DND-41 (cell line): ENCODE measurements at places on chromosomes 13 and 19.

DNA sequence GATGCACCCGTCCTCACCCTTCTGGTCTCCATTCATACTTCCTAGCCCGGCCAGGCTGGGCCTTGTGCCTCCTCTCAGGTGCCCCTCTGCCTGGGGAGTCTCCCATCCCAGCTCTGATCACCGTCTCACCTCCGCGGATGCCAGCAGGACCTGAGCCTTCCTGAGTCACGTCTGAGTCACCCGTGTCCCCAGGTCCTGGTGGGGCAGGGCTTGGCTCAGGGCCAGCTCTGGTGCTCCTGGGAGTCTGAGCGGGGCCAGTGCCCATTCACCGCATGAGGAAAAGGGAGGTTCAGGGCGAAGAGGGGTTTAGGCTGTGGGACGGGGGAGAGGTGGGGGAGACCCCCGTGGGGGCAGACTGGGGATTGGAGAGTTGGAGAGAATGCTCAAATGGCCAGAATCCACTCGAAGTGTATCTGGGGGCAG is 593 bp downstream of the ATP8B3 start:
- peak; percentile 34 for DNase-seq

DNA sequence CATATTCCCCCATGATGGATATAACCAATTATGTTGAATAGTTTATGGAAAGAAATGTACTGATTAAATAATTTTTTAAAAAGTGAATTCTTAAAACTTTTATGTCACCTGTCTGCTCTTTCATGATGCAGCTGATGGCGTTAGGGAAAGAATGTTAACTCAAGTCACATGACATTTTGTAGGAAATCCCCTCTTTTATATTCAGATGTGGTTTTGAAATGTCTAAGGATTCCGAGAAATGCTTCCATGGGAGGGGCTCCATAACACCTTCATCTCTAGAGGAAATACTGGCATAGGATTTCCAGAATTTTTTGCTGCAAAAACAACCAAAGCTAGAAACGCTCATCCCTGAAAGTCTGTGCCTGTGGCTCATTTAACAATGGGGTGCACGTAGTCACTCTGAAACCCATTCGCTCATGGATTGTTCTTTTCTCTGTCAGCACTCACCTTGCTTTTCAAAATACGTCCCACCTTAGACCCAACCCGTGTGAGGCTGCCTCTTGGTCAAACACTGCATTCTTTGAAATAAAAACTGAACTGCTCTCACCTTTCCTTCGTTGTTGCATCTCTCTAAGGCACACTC is 288.9 kb downstream of the SHISA2 start:
- DNase-seq: peak; percentile 21

GRCh38 chr13:46119883-46120614 is 15.2 kb upstream of the CPB2 start:
- DNase-seq: no peak

GRCh38 chr13:50531917-50532899 is 311.3 kb downstream of the DLEU7 start:
- DNase-seq: no peak

DNA sequence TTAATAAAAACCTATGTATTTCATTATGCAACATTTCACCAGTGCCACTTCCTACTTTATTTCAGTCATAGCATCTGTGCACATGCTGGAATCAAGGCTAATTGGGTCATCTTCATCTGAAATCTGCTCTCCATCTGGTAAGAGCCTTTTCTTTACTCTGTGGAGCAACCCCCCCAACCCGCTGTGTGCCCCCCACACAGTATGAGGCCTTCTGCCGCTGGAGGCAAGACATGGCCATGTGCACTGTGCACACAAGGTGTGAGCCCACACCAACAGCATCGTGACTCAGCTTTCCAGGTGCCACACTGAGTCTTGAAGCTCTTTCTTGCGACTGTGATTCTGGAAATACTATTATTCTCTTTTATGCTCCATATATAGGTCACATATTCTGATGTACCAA is 471.0 kb downstream of the TBC1D4 start:
- DNase-seq: no peak

DNA sequence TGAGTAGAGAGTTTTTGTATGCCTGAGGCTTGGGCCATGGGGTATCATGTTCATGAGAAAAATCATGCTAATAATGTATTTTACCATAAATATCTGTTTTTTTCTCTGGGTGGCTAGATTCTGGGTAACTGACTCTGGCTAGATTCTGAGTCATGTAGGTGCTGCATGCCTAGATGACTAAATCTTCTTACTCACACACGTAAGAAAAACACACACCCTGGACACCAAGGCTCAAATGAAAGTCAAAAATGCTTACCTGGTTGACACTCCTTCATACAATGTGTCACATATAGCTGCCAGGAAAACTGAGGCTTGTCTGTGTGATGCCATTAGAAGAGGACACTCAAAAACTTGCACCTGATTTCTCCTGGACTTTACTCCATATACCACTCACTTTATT is 597.4 kb upstream of the SLITRK1 start:
- DNase-seq: no peak
